ENCODE measurements at places on chromosomes 1 and 21.
A peak's percentile ranks its signal among the peaks of the same experiment; 100 is the strongest.

DNA sequence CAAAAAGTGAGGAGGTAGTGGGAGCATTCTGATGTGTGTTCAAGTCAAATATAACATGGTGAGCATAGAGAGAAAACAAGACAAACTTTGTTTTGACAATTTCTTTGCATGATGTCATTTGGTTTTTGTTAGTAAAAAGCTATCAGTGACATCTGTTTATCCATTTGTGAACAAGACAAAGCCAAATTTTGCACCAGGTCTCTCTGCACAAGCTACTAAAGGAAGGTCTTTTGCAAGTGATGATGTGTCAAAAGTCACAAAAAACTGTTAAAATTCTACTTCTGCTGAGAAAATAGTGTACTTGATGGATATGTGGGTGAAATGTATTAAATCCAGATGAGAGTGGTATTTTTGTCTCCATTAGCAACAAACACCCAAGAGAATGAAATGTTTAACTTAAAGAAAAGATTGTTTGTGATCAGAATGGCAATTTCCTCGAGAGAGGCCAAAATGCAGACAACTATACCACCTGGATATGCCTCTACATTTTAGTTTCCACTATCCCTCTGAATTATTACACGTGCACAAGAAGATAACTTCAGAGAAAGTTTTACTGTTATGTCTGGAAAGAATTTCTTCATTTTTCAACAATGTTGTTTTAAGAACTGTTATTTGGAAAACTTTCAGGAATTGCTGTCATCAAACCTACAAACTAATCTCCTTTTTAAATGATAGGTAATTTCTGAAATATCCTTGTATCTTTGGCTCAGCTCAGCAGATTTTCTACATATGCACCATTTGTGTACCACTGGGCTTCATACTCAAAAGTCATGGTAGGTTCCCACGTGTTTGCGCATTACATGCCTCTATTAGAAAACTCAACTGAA, 807.4 kb upstream of the ADGRL2 start:
- no peak for DNase-seq

DNA sequence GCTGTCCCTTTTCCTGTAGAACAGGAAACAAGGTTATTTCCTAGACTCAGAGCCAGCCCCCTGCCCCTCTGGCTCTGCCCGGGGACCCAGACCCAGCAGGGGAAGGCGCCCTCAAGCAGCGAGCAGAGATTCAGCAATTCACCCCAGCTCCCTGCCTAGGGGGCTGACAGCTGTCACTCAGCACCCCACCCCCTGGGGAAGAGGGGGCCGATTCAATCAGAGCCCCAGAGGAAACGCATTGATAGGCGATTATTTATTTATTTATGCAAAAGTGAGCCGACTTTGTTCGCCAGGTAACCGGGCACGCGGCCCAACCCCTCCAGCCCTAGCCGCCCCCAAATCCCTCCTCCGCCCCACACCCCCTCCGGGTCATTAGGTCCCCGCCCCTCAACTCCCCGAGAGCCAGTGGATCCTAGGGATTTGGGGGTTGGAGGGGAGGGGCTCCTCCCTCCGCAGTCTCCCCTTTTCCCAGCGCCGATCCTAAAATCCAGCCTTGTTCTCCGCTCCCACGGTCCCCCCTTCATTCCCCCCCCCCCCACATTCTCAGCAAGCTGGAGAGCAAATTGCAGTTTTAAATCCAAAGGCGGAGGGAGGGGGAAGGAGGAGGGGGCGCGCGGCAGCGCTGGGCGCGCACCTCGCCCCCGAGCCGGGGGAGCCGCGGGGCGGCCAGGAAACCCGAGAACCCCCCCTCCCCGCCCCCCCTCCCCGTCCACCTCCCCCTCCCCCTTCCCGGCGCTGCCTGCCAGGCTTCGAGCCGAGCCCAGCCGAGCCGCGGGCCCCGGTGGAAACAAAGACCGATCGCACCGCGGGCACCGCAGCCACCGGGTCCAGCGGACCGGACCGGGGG, 1.3 kb downstream of the AHDC1 start:
- DNase-seq, result peak; percentile 33

GRCh38 chr1:172360511-172360910, 60.0 kb upstream of the C1orf105 start:
- DNase-seq, result no peak

GRCh38 chr1:107073493-107073892, 17.0 kb downstream of the PRMT6 start:
- no peak for DNase-seq

GRCh38 chr1:234827656-234828055, 217.7 kb upstream of the IRF2BP2 start:
- no peak for DNase-seq

DNA sequence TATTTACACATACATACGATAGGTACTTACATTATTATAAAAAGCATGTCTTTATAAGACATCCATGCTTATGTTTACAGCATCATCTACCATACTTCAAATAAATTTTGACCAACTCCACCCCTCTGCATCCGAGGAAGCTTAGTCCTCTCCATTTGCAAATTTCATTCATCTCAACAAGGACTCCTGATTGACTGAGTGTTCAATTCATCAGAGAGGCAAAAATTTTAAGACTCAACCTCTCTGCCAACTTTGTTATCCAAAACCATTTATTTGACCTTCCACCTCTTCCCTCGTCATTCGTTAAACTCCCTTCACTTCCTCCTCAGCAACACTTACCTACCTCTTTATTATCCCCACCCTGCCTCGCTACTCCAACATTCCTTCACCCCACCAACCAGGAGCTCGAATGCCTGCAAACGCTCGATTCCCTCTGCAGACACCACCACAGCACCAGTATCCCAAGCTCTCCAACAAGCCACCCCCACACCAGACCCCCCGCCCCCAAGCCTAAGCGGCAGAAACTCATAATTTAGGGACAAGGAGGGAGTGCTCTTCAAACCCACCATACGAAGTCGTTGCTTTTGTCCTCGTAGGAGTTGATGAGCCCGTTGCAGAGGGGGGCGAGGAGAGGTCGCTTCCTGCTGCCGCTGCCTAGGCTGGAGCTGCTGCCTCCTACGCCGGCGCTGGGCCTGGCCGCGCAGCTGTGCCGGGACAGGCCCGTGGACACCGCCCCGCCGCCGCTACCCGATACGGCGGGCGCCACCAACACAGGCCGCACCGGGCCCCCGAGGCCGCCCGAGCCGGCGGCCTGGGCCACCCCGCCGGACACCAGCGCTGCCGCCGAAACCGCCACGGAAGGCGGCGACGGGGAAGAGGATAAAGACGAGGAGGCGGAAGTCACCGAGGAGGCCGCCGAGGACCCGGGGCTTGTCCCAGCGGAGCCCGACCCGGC, 803 bp downstream of the COP1 start:
- no peak for DNase-seq

DNA sequence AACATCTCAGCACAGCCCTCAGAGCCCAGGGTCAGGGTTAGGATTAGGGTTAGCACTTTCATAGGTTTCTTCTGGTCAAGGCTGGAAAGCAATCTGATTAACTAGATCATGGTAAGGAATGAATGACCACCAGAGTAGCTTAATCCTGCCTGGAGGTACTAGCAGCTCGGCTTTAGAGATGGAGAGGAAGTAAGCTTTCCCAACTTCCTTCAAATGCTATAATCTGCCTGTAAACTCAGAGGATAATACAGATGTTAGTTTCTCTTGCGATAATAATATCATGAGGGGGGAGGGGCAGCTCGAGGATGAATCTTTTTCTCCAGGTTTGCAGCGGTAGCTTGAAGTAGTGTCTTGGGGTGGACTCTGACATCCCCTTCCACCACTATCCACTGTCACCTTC, 194.9 kb downstream of the HIVEP3 start:
- DNase-seq, result no peak

DNA sequence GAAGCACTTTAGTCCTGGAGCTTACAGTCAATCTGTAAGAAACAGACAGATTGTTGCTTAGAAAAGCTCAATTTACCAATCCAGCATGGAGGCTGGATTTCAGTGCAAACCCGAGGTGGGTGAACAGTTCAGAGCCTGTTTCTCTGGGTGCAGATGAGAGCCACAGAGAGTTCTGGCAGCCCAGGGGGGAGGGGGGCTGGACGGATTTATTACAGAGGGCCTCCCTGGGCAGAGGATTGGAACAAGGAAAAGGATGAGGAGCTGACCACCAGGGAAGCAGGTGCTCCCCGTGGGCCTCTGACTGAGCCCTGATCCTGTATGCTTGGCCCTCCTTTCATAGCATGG, 38.0 kb upstream of the EPS8L3 start:
- DNase-seq, result no peak

GRCh38 chr1:101960142-101960541, 36.6 kb downstream of the OLFM3 start:
- DNase-seq, result no peak

GRCh38 chr1:39165049-39165448, 39.4 kb upstream of the MACF1 start:
- no peak for DNase-seq

DNA sequence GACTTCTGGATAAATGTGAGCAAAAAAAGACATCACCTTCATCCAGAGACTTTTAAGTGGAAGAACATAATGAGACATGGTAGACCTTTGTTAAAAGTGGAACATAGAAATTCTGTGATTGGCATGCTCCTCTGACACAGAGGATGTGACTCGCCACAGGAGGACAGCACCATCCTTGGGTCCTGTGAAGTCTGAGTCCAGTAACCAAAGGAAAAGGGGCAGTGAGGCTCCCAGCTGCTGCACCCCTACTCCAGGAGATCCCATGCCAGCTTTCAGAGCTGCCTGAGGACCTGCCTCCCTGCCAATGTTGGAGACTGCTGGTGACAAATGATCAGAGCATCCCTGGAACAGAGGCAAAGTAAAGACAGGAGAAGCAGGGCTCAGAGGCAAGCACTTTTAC, 136.2 kb downstream of the BRINP2 start:
- DNase-seq, result no peak

GRCh38 chr1:158646465-158646864, 40.0 kb downstream of the SPTA1 start:
- DNase-seq, result no peak

DNA sequence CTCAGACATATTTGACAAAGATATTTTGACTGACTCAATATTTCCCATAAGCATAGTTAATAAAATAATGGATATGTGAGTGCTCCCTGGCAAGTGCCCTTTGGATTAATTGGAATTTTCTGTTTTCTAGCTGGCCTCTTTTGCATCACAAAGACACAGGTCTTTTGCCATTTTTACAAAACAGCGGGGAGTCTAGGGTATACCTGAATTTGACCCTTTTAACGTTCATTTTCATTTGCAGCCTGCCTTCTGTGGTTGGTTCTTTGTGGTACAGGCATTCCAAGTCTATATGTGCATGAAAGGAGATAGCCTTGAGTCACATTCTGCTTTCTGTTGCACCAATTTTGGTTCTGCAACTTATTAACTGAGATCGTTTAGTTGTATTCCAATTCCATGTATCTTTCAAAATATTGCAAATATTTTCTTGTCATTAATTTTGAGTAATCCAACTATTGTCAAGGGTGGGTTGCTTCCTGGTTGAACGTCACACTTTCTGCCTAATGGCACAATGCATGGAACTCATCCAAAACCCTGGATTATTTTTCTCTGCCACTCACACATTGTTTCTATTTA, 171.7 kb downstream of the CRB1 start:
- DNase-seq, result no peak

GRCh38 chr1:5983361-5984103, 8.7 kb downstream of the NPHP4 start:
- no peak for DNase-seq

GRCh38 chr1:96214982-96215381, 506.6 kb upstream of the PTBP2 start:
- no peak for DNase-seq

DNA sequence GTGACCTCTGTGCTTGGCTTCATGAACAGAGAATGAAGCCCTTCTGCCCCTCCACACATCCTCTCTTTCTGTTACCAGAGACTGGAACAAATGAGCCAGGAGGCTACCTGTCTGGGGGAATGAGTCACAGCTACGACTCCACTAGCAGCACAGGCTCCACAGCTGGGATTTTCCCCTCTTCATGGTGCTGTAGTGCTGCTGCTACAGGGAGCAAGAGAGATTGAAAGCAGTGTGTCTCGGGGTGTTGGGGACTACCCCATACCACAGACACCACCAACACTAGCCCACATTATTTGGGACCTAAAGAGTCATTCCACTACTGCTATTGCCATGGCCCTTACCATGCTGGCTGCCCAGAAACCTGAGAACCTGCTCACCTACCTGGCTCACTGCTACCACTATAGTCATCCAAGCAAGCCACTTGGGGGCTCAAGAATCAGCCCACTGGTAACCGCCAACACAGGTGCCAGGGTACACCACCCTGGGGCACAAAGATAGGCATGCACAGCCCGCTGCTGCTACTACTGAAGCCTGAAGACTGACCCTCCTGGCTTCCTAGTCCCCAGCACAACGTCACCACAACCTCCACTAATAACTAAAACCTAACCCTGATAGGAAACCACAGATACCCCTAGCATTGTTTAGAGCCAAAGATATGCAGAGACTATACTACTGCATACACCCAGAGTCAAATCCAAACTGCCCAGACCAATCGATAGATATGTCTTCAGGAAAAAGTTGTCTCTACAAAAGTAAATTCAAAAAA, 17.7 kb downstream of the CD1E start:
- DNase-seq, result no peak

DNA sequence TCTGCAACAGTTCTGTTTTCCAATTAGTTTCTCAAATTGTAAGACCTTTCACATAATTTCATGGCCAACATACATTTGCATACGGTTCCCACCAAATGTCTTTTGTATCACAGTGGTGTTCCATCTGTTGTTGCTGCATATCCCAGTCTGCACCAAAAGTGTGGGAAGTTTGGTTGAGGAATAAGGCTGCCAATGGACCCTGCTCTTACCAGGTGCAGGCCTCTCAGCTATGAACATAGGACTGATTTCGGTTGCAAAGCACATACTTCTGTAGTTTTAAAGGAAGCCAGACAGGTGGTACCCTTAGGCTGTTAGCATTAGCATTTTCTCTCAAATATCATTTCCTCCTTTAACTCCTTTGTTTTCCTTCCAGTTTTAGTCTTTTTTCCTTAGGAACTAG, 33.8 kb downstream of the ADGRL4 start:
- no peak for DNase-seq

DNA sequence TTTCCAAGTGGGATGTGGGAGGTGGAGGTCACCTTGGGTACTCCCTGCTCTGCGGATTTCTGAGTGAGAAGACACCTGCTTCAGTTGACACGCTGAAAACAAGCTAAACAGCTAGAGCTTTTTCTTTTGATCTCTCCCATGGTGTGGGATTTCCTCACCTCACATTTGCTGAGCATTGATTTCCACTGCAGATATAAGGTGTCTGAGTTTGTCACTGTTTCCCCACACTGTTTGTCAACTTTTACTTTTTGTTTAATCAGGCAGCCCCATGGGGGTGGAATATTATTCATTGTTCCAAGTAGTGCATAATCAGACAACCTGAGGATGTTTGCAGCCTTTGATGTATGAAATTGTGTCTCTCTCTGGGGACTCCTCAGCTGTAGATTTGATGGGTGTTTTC, 49.5 kb downstream of the FASLG start:
- peak; percentile 27 for DNase-seq

DNA sequence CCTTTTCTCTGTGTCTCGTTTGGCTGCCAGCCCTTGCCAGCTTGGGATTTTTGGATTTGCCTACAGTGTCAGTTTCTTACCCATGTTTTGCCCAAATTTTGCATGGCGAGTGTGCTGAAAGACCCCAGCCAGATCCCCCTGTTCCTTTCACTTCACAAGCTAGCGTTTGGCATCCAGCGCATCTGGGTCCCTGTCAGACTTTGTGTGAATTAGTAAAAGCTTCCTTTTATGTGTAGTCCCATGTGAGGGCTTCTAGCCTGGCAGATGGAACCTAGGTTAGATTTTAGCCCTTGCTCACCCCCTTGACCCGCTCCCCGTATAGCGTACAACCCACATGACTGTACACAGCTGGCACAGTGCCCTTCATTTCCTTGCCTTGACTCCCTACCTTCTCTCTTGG, 22.3 kb upstream of the GALNT2 start:
- DNase-seq, result no peak
